ENCODE measurements at places on chromosomes 2 and 18.

DNA sequence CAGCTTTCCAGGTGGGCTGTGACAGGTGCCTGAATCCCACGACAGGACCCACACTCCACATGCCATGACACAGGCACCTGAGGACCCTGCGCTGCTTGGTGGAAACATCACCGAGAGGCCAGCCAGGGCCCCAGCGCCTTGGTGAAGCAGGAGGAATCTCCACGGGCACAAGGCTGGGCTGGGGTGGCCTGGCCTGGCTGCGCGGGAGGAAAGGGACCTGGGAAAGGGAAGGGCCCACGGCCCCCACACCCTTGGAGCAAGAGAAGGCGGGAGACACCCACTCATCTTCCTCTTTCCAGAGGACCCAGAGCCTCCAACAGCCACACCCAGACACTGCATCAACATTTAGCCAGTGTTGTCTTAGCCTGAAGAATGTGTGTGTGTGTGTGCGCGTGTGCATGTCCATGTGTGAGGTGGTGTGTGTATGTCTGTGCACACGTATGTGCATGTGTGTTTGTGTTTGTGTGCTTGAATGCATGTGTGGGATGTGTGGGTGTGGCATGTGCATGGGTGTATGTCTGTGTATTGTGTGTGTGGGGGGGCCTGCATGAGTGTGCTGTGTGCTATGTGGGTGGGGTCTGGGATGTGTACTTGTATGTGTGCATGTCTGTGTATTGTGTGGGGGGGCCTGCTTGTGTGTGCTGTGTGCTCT lies 6.3 kb upstream of the OTOS start:
- H3K27me3 ChIP-seq = no peaks in the 10 kb centered on the region
- DNase-seq = no peak
- no peak overlapping the region for H3K4me3 ChIP-seq
- peaks cover 3% of the 10 kb centered on the region for H3K4me1 ChIP-seq
- no peak overlapping the region for H3K27ac ChIP-seq
- H3K36me3 ChIP-seq = no peaks in the 10 kb centered on the region

- no peaks in the 10 kb centered on the region for H3K36me3 ChIP-seq
- H3K27ac ChIP-seq = no peak overlapping the region
- no peak for DNase-seq
- H3K4me1 ChIP-seq = no peaks in the 10 kb centered on the region
- no peak overlapping the region for H3K4me3 ChIP-seq
These were observed 52.6 kb upstream of the TMEM163 start for GRCh38 chr2:134771313-134771801.

GRCh38 chr2:102520009-102520408 lies 47.0 kb downstream of the SLC9A4 start:
- DNase-seq = no peak
- no peak overlapping the region for H3K4me3 ChIP-seq
- no peaks in the 10 kb centered on the region for H3K36me3 ChIP-seq
- no peak overlapping the region for H3K27ac ChIP-seq
- H3K27me3 ChIP-seq = no peaks in the 10 kb centered on the region

DNA sequence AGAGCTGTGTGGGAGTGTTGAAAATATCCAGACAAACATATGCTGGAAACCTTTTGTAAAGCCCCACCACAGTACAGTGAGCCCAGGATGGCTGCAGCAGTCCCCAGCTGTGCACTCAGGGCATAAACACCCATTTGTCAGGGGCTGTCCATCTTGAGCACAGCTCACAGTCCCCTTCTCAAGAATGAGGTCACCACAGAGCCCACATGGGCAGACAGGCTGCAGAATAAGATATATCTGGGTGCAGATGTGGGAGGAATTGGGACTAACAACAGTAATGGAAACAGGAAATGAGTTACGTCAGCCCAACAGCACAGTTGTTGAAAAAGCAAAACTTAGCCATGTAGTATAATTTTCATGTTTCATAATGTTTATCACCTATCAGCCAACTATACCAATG lies 219.6 kb downstream of the ETAA1 start:
- no peak for DNase-seq
- H3K4me3 ChIP-seq = no peak overlapping the region
- no peaks in the 10 kb centered on the region for H3K4me1 ChIP-seq
- no peaks in the 10 kb centered on the region for H3K27me3 ChIP-seq

GRCh38 chr2:20378891-20379519 lies 28.4 kb upstream of the PUM2 start:
- no peaks in the 10 kb centered on the region for H3K27me3 ChIP-seq
- no peak overlapping the region for H3K4me3 ChIP-seq
- H3K27ac ChIP-seq = no peak overlapping the region
- H3K36me3 ChIP-seq = no peaks in the 10 kb centered on the region
- no peak for DNase-seq

- no peaks in the 10 kb centered on the region for H3K4me1 ChIP-seq
- H3K36me3 ChIP-seq = no peaks in the 10 kb centered on the region
- H3K4me3 ChIP-seq = no peak overlapping the region
- H3K27ac ChIP-seq = no peak overlapping the region
- no peaks in the 10 kb centered on the region for H3K27me3 ChIP-seq
- no peak for DNase-seq
These were observed 293.6 kb downstream of the SOX11 start for GRCh38 chr2:5985536-5986385.

- H3K27me3 ChIP-seq = no peaks in the 10 kb centered on the region
- H3K4me3 ChIP-seq = no peak overlapping the region
- DNase-seq = no peak
These were observed 441.8 kb downstream of the CMPK2 start for GRCh38 chr2:6423944-6424343.

DNA sequence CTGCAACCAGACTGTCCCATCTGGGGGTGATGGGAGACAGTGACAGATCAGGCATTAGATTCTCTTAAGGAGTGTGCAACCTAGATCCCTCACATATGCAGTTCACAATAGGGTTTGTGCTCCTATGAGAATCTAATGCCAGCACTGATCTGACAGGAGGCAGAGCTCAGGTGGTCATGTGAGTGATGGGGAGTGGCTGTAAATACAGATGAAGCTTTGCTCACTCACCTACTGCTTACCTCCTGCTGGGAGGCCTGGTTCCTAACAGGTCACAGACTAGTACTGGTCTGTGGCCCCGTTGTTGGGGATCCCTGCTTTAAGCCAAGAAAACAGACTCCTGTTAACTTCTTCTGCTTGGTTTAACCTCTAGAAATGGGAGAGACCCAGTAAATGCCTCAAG lies 3.2 kb downstream of the CYP27A1 start:
- H3K36me3 ChIP-seq = no peaks in the 10 kb centered on the region
- DNase-seq = no peak
- H3K27ac ChIP-seq = no peak overlapping the region
- peaks cover 6% of the 10 kb centered on the region for H3K27me3 ChIP-seq
- H3K4me1 ChIP-seq = peaks cover 9% of the 10 kb centered on the region

DNA sequence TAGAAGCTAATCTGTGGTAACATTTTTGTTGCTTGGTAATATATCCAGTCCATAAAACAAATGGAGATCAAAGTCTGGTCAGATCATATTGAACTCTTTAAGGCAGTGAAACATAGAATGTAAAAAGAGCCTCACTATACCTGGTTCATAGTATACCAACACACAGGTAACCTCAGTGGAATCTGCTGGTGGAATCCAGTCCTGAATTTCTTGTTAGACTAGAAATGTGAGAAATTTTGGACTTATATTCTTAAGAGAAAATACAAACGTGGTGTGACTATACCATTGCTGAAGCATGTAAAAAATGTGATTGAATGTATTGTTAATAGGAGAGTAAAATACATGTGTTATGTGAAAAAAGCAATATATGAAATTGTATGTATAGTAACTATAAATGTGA lies 46.1 kb upstream of the GRHL1 start:
- no peak overlapping the region for H3K4me3 ChIP-seq
- H3K27me3 ChIP-seq = no peaks in the 10 kb centered on the region
- H3K27ac ChIP-seq = no peak overlapping the region
- no peaks in the 10 kb centered on the region for H3K4me1 ChIP-seq

DNA sequence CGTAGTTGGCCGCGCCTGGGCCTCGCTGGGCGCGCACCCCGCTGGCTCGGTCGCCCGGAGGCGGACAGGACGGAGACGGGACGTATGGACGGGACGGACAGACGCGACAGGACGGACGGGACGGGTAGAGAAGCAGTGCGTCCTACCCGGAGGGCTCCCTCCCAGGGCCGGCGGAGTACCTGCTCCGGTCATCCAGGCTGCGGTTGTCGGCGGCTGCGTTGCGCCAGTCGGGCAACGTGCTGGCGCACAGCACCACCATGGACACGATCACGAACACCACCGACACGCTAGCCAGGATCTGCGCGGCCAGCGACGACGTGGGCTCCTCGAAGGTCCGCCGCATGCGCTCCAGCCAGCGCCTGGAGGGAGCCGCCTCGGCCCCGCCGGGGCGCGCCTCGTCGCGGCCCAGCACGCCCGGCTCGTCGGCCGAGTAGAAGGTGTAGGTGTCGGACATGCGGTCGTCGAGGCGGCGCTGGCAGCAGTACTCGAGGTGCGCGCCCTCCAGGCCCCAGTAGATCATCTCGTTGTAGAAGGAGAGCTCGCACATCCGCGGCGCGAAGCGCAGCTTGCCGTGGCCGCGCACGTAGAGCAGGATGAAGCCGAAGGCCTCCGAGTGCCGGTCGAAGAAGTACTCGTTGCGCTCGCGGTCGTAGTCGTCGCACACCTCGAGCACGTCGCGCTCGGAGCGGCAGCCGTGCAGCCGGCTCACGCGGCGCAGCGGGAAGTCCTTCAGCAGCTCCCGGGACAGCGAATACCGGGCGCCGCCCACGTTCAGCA lies 903 bp downstream of the KCNG3 start:
- H3K36me3 ChIP-seq = no peaks in the 10 kb centered on the region
- no peak overlapping the region for H3K27ac ChIP-seq
- peaks cover 9% of the 10 kb centered on the region for H3K4me1 ChIP-seq

DNA sequence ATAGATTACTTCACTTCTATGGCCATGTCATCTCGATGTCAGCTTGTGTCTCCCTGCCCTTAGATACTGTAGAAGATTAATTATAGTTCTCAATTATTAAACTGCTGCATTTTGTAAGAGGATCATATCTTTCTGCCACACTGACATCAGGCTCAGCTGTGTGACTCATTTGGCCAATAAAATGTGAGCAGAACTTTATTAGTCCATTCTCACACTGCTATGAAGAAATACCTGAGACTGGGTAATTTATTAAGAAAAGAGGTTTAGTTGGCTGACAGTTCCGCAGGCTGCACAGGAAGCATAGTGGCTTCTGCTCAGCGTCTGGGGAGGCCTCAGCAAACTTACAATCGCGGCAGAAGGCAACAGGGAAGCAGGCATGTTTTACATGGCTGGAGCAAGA lies 290.4 kb downstream of the RAD51AP2 start:
- no peak overlapping the region for H3K27ac ChIP-seq
- H3K27me3 ChIP-seq = no peaks in the 10 kb centered on the region
- no peak for DNase-seq
- H3K4me1 ChIP-seq = no peaks in the 10 kb centered on the region

DNA sequence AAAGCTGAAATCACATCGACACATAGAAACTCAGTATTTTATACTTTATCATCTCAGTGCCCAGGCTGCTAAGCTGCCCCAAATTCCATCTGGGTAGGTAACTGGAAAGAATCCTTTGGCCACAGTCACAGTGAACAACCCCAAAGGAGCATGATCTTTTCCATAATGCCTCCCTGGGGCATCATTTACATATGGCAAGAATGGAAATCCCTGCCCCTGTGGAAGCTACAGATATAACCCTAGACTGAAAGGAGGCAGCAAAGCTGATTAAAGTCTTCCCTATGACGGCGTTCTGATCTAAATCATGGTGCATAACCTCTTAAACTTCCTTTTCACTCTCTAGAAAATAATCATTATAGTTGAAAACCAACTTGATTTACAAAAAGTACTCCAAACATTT lies 41.5 kb downstream of the MAP3K19 start:
- peaks cover 3% of the 10 kb centered on the region for H3K4me1 ChIP-seq
- H3K36me3 ChIP-seq = no peaks in the 10 kb centered on the region
- H3K27ac ChIP-seq = no peak overlapping the region
- DNase-seq = no peak

- H3K36me3 ChIP-seq = no peaks in the 10 kb centered on the region
- H3K27me3 ChIP-seq = no peaks in the 10 kb centered on the region
- no peaks in the 10 kb centered on the region for H3K4me1 ChIP-seq
- no peak for DNase-seq
These were observed 66.9 kb downstream of the LTBP1 start for GRCh38 chr2:33013684-33014110.

GRCh38 chr2:15300624-15301573 lies 260.2 kb downstream of the NBAS start:
- no peaks in the 10 kb centered on the region for H3K27me3 ChIP-seq
- no peaks in the 10 kb centered on the region for H3K4me1 ChIP-seq
- peaks cover 10% of the 10 kb centered on the region for H3K36me3 ChIP-seq
- no peak for DNase-seq

DNA sequence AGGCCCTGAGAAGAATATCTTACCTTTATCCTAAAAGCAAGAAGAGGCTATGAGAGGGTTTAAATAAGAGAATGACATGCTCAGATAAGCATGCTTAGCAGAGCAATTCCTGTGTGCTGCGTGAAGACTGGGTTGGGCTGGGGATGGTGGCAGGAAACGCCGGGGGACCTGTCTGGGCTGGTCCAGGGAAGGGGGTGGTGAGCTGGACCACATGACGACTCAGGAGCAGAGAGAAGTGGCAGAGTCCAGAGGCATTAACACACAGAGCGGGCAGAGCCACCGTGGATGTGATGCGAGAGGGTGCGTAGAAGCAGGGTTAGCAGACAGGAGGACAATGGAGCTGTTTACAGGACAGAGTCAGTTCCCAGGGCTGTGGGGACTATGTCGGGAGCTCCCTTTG lies 84.5 kb downstream of the ZBTB7C start:
- no peak for DNase-seq
- no peak overlapping the region for H3K4me3 ChIP-seq

DNA sequence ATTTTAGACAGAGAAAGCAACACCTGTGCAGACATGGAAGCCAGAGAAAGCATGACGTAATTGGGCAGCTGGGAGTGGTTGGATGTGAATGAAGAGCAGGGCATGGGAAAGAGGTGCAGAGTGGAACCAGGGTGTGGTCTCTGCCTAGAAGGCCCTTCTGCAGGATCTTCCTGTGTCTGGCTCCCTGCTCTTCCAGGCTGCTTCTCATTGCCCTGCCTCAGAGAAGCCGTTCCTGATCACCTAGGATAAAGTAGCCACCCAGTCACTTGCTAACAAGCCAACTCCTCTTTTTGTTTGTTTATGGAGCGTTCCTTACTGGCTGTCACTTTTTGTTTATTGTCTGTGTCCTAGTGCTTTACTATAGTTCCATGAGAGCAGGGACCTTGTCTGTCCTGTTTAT lies 28.5 kb downstream of the GALNT1 start:
- no peak for DNase-seq
- no peaks in the 10 kb centered on the region for H3K4me1 ChIP-seq
- H3K4me3 ChIP-seq = no peak overlapping the region
- no peaks in the 10 kb centered on the region for H3K27me3 ChIP-seq
- no peaks in the 10 kb centered on the region for H3K36me3 ChIP-seq

- H3K27ac ChIP-seq = no peak overlapping the region
- H3K4me1 ChIP-seq = no peaks in the 10 kb centered on the region
- no peaks in the 10 kb centered on the region for H3K36me3 ChIP-seq
These were observed 34.2 kb upstream of the PRLH start for GRCh38 chr2:237532160-237532559.

DNA sequence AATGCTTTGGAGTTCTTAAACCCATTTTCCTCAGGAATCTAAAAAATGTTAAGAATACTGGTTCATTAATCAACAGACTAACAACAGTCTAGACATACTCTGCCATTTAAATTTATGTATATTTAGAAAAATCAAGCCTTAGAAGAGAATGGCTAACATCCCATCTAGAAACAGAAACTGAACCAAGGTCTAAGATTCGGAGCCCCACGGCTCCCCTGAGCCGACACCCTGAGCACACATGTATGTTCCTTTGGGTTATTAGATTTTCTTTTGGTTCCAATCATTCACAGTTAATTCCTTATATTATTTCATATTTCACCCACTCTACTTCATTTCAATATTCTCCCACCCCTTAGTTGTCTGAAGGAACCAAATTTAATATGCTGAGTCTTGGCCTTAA lies 94.8 kb upstream of the HNRNPA3 start:
- no peak for DNase-seq
- H3K4me1 ChIP-seq = no peaks in the 10 kb centered on the region
- H3K27ac ChIP-seq = no peak overlapping the region
- no peaks in the 10 kb centered on the region for H3K36me3 ChIP-seq
- no peak overlapping the region for H3K4me3 ChIP-seq
